ENCODE measurements at places on chromosomes 4 and X. TPM values are rescaled to one million over a fixed set of nuclear protein-coding genes. Genes with fewer than 3 reads are reported as not detected.
A peak's percentile ranks its signal among the peaks of the same experiment; 100 is the strongest.

Gene CYBB
- total RNA-seq = 0.61 TPM

Gene KLKB1
- 0.29 TPM for total RNA-seq

DNA sequence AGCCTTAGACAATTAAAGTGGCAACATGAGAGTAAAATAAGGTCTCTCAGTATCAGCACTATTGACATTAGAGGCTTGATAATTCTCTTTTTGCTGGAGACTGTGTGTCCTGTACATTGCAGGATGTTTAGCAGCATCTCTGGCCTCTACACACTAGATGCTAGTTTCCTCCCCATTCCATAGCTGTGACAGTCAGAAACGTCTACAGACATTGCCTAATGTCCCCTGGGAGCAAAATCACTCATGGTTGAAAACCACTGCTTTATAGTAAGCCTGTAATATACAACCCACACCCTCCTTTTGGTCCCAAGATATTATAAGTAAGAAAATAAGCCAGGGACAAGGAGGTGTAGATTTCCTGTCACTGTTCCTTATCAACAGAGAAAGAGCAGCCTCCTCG, 166.0 kb downstream of the FRMPD4 start:
- no peak for DNase-seq

Gene TRO
- 236 TPM for total RNA-seq

Gene CCKAR
- total RNA-seq = not detected

Gene DNAAF6
- total RNA-seq = not detected

Gene SGCB
- 169 TPM for total RNA-seq

GRCh38 chr4:22515888-22516541, at the start of gene ADGRA3:
Gene ADGRA3 (minus strand): TSS chr4:22516066. CDS start chr4:22515784, 282 bp downstream.
- peak; percentile 87 for DNase-seq

Gene DUX4
- total RNA-seq = 1.2 TPM

- no peak for DNase-seq
Measured at GRCh38 chrX:68848189-68848940, 19.5 kb downstream of the EFNB1 start.

- no peak for DNase-seq
Measured at GRCh38 chrX:107712231-107713202, 63.1 kb downstream of the TSC22D3 start.

Gene FRAS1
- 18.7 TPM for total RNA-seq

Gene NIPAL1
- 0.83 TPM for total RNA-seq

GRCh38 chr4:152099555-152099954, 338.7 kb upstream of the GATB start:
- no peak for DNase-seq

- no peak for DNase-seq
Measured at GRCh38 chrX:70026112-70026850, 23.5 kb downstream of the AWAT2 start.

GRCh38 chr4:165921546-165921945, 48.5 kb downstream of the TLL1 start:
- no peak for DNase-seq

DNA sequence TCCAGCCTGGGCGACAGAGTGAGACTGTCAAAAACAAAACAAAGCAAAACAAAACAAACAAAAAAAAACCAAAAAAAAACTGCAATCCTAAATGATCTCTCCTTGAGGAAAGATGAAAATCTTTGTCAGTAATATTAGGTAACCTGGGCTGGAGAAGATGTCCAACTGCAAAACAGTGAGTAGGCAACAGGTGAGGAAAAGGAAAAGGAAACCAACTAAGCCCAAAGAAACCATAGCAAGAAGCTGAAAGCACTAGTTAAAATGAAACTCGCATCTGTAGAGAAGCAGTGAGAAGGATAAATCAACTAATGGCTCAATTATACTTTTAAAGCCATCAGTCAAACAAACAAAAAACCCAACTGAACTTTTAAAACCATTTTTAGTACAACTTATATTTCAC, 54.2 kb downstream of the ENOX2 start:
- DNase-seq = no peak

Gene SLC9B1
- 3.1 TPM for total RNA-seq

DNA sequence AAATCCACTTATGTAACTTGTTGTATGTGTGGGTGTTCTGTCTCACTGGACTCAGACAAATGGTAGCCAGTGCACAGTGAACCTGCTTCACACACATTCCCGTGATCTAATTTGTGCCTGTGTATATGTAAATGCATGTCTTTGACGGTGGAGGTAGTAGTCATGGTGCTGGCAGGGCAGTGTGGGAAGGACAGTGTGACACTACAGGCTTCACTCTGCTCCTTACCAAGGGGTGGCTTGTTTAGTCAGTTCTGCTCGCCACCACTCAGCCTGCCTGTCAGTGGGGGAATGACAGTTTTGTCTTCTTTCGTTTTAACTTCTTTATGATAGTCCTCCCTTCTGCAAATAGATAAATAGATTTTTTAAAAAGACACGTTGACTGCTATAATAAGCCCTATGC, 17.7 kb upstream of the PAQR3 start:
- no peak for DNase-seq

DNA sequence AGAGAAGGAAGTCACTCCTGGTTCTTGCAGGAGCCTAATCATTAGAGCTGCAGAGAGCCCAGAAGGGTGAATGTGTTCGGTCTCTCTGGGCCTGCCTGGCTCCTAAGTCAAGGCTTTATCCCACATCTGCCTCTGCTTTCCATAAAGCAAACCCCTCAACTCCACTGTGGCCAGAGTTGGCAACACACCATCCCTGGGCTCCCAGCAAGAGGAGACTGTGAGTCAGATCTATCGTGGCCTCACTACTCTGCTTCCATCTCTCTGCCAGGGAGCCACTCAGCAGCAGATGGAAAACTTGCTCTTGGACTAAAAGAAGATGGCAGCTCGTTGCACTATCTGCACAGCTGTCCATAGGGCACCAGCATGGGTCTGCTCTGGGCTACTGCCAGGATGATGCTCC, 348.2 kb downstream of the FBXW7 start:
- no peak for DNase-seq

DNA sequence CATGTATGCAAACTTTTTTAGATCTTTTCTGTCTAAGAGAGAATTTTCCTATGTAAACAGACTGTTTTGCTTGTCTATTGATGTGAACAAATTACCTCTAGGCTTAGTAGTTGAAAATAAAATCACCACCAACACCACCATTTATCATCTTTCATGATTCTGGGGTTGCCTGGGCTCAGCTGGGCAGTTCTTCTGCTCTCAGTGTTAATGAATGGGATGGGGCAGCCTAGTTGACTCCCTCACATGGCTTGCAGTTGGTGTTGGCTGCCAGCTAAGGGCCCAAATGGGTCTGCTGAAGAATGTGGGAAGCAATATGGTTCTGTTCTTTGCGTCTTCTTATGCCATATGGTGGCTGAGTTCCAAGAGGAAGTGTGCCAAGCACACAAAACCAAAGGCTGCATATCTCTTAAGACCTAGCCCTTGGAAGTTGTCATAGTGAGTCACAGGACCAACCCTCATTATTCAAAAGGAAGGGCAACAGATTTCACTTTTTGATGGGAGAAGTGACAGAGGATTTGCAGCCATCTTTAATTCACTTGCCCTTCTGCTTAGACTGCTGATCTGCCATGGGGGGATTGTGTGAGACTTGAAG, 17.9 kb downstream of the REELD1 start:
- DNase-seq = no peak

- no peak for DNase-seq
Measured at GRCh38 chrX:154334496-154334895, 38.9 kb downstream of the TKTL1 start.

GRCh38 chr4:159383562-159383931, 280.7 kb downstream of the RAPGEF2 start:
- DNase-seq = no peak

Gene TMSB15A
- 213 TPM for total RNA-seq

Gene SPANXN3
- total RNA-seq = not detected

- DNase-seq = no peak
Measured at GRCh38 chrX:119655125-119655524, 37.8 kb downstream of the SEPTIN6 start.

- DNase-seq = no peak
Measured at GRCh38 chrX:81301877-81302276, 100.0 kb downstream of the SH3BGRL start.

DNA sequence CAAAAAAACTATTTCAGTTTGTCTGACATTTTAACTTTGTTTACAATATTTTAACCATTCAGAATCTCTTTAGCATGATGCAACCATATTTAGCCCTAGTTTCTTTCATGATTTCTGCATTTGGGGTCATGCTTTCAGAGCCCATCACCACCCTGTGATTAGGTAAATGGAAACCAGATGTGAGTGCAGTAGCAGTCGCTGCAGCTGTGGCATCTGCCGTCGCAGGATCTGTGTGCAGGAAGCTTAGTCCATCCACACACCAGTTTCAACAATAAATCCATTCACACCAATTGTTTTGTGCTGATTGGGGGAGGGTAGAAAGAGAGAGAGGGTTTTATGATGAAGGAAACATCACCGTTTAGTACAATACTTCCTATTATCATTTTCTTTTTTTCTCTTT, 130.5 kb downstream of the CPEB2 start:
- DNase-seq = no peak

GRCh38 chrX:48960291-48960690, 2.9 kb upstream of the OTUD5 start:
- DNase-seq = no peak

Gene FREM3
- total RNA-seq = not detected

Gene XAGE1B
- not detected for total RNA-seq

DNA sequence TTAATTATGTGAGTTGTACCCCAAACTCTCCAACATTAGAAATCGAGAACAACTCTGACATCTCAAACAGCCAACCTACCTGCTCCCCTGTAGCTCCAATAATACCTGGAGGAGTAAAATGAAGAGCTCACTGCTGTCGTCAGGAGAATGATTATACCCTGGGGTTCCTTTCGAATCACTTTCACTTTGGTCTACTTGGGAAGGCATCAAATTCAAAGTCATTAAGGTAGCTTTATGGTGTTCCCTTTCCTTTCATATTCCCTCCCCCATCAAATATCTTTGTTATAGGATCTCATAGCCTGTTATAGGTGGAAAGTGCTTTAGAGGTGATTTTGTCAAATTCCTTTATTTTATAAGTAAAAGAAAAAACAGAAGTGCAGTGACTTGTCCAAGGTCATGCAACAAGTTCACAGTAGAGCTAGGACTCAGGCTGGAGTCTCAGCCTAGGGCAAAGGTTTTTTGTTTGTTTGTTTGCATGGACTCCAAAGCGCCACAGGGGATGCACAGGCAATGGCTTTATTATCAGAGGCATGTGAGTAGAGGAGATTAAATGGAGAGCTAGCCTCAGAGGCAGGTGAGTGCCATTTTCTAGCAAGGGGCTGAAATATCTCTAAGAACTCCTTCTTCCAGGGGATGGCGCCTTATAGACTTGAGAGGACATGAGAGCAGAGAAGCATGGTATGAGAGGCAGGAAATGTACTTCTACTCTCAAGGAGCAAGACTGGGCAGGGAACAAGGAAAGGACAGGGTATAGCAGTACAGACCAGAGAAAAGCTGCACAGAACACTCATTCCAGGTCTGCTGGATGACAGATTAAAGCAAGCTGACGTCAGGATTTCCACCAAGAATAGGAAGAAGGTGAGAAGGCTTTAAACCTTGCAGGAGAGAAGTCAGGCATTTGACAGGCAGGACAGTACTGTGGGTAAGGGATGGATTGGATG, 262.1 kb upstream of the GPC4 start:
- no peak for DNase-seq

DNA sequence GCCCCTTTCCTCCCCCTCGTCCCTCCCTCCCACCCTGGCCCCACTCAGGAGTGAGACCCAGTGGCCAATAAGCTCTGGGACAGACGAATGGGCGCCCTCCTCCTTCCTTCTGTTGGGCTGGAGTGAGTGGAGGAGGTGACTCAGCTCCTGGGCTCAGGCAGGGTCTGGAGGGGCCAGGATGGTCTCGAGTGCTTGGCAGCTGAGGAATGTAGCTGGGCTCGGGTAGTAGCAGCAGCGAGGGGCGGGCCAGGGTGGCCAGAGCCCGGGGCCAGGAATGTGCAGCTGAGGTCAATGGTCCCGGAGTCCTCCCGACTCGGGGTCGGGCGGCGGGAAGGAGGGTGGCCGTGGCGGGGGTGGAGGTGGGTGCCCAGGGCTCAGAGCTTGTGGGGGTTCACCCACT, 15.0 kb downstream of the G6PD start:
- DNase-seq = no peak

GRCh38 chr4:147923854-147924253, 192.0 kb downstream of the ARHGAP10 start:
- no peak for DNase-seq

DNA sequence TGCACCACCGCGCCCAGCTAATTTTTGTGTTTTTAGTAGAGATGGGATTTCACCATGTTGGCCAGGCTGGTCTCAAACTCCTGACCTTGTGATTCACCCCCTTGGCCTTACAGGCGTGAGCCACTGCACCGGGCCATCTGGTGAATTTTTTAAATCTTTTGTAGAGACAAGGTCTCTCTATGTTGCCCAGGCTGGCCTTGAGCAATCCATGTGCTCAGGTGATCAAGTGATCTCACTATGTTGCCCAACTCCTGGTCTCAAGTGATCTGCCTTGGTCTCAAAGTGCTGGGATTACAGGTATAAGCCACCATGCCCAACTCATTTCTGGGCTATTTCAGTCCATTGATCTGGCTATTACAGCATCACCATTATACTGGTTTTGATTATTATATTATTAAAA, 22.2 kb upstream of the GALNT7 start:
- no peak for DNase-seq

GRCh38 chrX:37350034-37350365, 836 bp downstream of the PRRG1 start:
- no peak for DNase-seq

DNA sequence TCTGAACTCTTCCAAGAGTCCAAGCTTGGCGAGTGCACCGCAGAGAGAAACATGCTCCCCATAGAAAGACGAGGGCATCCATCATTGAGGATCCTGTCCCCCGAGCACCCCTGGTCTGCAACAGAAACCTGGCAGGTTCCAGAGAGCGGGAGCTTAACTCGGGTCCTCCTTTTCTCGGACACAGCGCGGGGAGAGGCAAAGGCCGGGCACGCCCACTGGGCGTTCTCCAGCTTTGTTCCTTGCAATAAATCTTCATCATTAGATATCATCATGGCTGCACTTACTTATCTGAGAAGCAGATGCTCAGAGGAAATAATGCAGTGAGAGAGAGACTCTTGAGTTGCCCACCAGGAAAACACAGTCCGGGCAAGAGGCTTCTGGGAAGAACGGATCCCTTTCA, 90.1 kb upstream of the PSAPL1 start:
- DNase-seq = no peak

GRCh38 chr4:80308466-80308822, 27.1 kb upstream of the CFAP299 start:
- DNase-seq = no peak

DNA sequence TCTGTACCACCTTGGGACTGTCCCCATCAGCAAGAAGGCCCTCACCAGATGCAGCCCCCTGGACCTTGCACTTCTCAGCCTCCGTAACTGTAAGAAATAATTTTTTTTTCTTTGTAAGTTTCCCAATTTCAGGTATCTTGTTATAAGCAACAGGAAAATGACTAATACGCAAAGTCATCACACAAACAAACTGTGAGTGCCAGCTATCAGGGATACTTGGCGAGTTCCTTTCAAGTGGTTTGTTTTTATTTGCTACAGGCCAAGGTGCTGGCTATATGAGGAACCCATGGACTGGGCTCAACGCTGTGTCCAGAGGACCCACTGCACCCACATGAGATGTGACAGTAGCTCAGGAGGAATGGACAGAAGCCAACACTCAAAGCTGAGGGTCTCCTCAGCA, 11.5 kb upstream of the GPM6B start:
- no peak for DNase-seq

Gene WDR17
- total RNA-seq = 6.3 TPM

Data from glutamatergic neuron (in vitro differentiated cells).